Activated CD8-positive, alpha-beta memory T cell treated with anti-CD3 and anti-CD28 coated beads for 4 hours (primary cell): ENCODE measurements at places on chromosomes 12 and 14.

GRCh38 chr12:25811656-25812126 lies 146.8 kb upstream of the RASSF8 start:
- no peak for DNase-seq

GRCh38 chr14:36863271-36863670 lies 201.6 kb downstream of the PAX9 start:
- DNase-seq: no peak

DNA sequence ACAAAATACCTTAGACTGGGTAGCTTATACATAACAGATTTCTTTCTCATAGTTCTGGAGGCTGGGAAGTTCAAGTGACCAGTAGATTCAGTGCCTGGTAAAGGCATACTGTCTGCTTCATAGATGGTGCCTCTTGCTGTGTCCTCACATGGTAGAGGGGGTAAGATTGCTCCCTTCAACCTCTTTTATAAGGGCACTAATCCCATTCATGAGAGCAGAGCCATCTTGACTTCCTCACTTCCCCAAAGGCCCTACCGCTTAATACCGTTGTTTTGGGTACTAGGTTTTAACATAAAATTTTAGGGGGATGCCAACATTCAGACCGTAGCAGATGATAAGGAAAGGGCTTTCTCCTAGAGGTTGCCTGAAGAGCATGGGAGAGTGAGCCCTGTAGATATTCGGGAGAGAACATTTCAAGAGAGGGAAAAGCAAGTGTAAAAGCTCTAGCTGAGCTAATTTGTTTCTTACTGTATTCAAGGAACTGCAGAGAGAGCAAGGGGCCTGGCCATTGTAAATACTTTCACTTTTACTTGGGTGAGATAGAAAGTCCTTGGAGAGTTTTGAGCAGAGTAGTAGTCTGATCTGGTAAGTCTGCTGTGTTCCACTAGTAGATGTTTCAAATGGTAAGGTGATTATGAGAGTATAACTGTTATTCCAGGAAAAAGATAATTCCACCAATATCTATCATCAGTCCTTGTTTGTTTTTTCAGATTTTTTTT lies 27.3 kb downstream of the FRS2 start:
- no peak for DNase-seq

- DNase-seq: no peak
These were observed 1.5 kb upstream of the EFS start for GRCh38 chr14:23366426-23366921.

- DNase-seq: no peak
These were observed 27.5 kb downstream of the RFLNA start for GRCh38 chr12:124322271-124322998.

GRCh38 chr14:59490756-59491155 lies 6.4 kb downstream of the JKAMP start:
- no peak for DNase-seq

DNA sequence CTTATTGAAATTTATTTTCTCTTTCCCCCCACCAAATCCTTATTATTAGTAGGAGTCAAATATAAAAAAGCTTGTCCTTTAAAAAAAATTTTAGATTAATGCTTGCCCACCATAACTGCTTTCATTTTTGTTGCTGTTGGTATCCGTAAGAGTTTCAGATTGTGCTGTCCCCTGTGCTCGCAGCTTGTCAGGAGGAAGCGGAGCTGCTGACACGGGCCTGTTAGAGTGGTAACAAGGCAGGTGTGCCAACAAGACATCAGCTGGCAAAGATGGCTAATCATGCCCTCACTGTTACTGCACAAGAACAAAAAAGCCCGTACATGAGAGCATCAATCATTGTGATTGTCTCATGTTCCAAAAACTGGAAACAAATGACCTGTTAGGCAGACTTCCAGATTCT lies 148.4 kb downstream of the ALG10B start:
- no peak for DNase-seq

DNA sequence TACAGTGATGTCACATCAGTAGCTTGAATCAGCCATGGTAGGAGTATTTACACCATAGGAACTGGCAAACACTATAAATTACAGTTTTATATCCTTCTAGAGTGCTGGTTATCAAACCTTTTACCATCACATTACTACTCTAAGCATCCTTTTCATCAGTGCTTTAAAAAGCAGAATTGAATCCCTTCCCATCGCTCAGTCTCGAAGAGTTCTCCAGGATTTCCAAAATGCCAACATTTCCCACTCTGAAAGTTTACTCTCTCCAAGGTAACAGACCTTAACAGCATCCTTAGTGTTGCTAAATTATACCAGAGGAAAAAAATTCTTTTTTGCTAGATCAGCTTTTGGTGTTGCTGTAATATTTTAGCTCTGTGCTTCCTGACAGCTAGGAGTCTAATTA lies 209.4 kb upstream of the USP15 start:
- DNase-seq: no peak

DNA sequence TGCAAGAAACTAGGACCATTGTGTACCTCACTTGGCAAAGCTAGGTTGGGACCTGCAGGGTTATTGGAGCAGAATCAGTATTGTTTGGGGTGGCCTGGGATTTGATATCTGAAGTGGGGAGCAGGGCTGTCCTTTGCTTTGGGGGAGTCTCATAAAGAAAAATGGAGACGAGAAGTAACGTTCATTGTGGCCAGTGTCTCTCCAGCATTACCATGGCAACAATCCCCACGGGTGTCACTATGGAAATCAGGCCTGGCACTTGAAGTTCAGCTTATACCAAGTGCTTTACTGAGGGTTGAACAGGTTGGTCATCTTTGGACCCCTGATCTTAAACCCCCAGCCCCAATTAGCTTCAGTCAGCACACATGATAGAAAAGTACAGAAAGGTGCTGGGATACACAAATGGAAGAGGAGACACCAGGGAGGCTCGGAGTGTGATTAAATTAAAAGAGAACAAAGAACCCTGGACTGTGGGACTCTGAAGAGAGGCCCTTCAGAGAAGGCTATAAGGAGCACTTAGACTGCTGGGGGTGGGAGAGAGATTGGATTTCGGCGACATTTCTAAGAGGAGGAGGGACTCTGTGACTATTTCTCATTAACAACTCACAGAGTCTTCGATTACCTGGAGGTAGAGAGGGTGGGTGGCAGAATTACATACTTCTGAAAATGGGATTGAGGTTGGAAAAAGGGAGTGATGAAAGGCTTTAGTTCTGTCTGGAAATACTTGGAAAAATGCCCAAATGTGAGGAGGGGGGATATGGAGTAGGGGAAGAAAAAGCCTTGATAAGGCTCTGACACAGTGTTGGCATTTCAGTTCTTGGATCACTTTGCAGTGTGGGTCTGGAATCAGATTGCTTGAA lies 3.7 kb downstream of the KIF5A start:
- DNase-seq: no peak

DNA sequence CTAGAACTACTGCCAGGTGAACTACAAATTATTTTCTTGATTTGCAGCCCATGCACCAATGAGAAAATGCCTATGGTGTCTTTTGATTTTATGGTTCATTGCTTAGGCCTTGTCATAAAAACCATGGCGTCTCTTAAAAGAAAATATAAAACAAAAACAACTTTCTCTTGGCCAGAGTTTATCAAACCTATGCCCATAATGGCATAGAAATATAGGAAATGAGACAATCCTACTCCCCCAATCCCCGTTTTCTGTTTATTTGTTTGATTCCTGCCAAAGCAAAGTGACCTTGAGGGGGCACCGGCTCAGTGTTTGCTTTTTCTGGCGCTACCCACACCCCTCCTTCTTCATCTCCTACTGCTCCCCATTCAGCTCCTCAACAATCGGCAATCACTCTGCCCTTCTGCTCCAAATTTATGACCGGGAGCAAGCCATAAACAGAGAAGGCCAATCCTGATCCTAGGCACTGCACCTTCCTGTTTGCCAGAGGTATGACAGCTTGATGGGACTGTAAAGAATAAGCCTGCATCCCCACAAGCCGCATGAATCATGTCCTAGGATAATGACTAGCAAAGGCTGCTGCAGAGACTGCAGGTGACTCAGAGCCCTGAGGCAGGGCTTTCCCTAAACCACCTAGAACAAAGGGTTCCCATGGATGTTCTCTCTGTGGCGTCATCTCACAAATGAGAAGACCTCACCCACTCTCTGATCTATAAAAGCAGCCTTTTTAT lies 874.9 kb downstream of the NRXN3 start:
- no peak for DNase-seq

DNA sequence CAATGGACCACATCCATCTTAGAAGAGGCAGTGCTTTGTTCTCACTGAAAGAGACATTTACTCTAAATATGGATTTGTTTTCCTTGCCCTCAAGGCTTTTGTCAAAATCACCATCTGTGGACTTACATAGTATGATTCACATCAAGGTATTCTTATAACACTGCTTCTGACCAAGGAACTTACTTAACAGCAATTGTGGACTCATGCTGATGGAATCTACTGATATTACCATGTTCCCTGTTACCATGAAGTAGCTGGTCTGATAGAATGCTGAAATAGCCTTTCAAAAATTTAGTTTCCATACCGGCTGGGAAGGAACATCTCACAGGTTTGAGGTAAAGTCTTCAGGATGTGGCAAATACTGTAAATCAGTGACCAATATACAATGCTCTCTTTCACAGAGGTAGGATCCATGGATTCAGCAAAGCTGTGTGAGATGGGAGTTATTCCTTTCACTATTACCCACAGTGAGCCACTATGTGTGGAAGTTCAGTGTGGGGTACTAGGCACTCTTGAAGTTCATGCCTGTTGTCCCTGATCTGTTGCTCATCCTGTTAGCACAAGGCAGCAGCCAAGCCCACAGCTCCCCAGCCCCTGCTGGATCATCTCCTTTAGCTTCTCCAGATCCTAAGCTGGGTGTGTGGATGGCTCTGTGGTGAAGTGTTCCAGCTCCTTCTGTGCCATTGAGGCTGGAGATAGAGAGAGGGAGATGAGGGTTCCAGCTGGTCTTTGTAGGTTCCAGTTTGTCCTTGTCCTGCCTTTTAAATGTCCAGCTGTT lies 126.4 kb downstream of the ATP23 start:
- no peak for DNase-seq

GRCh38 chr12:47107926-47108325 lies 28.2 kb upstream of the AMIGO2 start:
- no peak for DNase-seq

GRCh38 chr12:100142851-100143559 lies at the start of gene BLTP3B:
TSS of gene BLTP3B (minus strand) at chr12:100142874. CDS start at chr12:100142635, 239 bp downstream.
- peak; percentile 85 for DNase-seq

DNA sequence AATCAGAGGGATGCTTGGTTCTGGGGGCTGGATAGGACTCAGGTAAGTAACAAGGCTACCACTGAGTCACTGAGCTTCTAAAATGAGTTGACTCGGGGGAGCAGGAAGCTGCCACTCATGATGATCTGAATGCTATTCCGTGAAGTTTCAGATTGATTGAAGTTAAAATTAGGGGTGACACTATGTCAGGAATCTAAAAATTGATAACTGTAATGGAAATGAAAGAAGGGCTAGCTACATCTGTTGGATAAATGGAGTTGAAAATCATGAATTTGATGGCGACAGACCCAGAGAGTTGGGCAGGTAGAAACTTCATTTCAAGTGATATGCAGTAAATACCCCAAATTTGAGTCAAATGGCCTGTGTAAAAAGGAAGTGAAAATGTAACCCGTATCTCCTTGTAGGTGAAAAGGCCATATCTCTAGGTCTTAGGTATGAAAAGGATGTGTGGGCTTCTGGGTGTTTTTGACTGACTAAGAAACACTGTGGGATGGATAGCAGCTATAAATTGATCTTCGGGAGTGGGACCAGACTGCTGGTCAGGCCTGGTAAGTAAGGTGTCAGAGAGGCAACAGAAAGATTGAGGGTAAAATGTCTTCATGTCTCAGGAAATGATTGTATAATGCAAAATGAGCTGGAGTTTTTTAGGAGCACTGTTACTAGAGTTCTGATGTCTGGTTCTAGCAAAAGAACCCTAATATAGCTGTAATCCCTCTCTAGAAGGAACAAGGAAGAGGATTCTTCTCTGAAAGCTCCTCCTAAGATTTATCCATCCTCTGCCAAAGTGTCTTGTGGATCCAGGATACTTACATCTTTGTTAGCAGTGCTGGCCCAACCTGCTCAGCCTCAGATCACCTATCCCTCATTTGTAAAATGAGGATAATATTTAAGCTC lies 57.3 kb downstream of the DAD1 start:
- no peak for DNase-seq

DNA sequence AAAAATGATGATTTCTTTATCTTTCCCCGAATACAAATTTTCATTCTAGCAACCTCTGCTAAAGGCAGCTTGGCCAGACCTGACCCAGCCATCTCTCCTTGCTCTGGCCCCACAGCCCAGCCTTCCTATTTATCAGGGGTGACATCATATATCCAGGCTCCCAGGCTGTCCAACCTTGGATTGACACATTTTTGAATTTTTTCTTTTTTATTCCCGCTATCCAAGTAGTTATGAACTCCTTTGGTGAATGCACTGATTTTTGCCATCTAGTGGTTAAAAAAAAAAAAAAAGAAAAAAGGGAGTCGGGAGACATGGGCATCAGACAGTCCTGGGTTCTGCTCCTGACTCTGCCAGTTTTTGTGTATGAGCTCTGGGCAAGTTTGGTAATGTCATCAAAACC lies 120.5 kb downstream of the PTPN11 start:
- DNase-seq: no peak

DNA sequence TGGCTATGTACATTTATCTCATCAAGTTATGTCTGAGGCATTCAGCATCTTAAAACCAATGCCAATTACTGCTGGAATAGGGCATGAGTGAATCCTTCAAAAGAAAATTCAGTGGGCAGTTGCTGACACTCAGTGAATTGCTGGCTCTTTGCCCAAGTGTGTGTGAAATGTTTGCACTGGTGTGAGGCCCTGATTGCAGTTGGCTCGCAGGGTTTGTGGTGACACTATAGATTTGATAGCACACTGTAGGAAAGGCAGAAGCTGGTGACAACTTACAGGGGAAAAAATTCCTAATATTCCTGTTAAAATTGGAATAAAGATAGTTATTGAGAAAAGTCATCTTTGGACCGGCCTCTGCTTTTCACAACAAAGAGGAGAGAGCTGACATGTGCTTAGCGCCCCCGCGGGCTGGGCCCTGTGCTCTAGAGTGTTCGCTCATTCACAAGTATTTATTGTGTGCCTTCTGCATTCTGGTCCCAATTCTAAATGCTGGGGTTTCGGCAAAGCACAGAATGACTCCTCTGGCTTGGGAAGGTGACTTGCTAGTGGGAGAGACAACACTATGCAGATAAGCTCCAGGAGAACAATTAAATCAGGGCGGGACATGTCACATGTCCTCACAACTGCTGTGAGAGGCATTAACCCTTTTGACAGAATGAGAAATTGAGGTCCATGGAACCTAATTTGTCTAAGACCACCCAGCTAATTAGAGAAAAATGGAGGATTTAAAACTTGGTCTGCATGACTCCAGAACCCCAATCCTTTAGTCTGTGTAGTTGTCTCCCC lies 418.7 kb downstream of the NPAS3 start:
- no peak for DNase-seq
